ENCODE measurements at places on chromosomes 1 and 21.

- no peak for DNase-seq
Measured at GRCh38 chr21:28893687-28894086, 99.0 kb downstream of the LTN1 start.

DNA sequence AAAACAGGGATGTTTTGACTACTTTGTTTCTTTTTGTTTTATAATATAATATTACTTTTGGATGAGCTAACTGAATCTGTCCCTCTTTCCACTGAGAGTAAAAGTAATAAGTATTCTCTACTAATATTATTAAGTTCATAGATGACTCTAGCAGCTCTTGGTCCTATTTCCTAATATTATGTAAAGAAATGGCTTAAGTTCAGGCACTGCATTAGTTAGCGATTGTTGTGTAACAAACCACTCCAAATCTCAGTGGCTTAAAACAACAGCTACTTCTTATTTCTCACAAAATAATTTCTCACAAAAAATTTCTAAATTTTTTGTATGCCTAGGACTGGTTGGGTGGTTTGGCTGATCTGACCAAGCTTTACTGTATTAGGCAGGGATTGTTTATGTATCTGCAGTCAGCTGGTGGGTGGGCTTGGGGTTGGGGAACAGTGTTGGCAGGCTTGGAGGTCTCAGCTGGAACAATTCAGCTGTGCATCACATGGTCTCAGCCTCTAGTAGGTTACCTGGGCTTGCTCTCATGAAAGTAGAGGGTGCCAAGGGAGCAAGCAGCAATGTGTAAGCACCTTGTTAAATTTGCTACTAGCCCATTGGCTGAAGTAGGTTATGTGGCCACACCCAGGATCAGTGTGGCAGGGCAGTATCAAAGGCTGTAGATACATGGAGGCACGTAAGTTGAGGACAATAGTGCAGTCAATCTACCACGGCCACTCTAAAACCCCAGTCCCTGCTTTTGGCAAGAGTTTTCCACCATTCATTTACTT lies 8.8 kb upstream of the CCT8 start:
- no peak for DNase-seq

DNA sequence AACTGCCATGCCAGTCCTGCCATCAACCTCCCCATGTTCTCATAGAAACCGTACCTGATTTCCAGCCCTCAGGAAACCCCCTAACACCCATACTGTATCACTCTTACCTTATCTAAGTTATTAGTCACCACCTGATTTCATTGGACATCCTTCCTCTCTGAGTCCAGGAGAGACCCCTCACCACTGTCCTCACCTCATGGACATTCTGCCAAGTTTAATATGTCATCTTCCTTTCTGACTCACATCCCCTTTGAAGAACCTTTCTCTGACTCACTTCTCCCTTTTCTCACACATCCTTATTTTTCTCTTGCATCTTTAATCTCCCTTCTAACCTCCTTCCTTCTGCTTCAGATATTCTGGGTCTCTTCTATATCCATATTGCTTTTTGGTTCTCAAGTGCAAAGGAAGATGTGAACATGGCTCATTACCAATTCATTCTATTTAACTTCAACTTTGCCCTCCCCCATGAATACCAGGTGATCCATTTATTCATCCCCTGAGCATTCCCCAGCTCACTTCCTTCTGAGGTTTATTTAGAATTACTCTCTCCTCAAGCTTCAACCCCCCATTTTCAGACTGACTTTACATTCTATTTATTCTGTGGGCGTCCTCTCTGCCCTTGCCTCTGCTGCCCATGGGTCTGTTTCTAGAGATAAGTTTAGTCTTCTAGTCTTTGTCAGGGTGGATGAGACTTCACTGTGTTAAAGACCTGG lies 206.8 kb upstream of the ESRRG start:
- DNase-seq, result no peak

DNA sequence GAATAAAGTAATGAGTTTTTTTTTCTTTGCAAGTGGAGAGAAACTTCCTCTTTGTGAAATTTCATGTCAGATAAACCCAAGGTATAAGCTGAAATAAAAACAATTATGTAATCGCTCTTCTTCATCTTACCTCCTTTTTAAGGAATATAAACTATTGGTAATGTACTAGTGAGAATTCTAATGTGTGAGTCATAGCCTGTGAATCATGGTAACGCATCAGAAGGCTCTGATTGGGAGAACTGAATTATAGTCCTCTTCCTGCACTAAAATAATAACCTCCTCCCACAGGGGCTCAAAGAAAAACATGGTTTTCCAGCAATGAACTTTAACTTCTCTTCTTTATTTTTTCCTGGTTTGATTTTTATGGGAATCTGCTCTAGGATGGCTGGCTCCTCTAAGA lies 57.1 kb upstream of the COX20 start:
- no peak for DNase-seq

- no peak for DNase-seq
Measured at GRCh38 chr1:25098717-25099116, 133.6 kb downstream of the SYF2 start.

- DNase-seq, result no peak
Measured at GRCh38 chr1:203656796-203657747, 30.4 kb downstream of the ATP2B4 start.

GRCh38 chr1:154623358-154623757 lies 15.4 kb upstream of the ADAR start:
- DNase-seq, result no peak

DNA sequence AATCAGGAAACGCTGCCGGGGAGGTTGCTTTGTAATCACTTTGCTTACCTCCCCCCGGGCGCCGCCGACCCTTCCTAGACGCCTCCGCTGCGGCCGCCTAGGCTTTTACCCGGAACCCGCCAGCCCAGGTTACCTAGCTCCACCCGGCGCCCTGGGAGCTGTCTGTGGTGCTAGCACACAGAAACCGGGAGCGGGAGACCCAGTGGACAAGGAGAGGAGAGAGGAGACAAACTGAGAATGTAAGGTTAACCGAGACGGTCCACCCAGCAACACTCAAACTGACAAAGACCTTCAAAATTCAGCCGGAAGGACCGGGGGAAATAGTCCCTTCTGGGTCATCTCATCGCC lies 9.8 kb downstream of the BARHL2 start:
- DNase-seq, result no peak

- DNase-seq, result no peak
Measured at GRCh38 chr1:1895060-1895418, 4.2 kb upstream of the GNB1 start.

GRCh38 chr1:154720328-154721297 lies 112.6 kb upstream of the ADAR start:
- no peak for DNase-seq

GRCh38 chr1:215005656-215006345 lies 76.7 kb upstream of the KCNK2 start:
- no peak for DNase-seq

DNA sequence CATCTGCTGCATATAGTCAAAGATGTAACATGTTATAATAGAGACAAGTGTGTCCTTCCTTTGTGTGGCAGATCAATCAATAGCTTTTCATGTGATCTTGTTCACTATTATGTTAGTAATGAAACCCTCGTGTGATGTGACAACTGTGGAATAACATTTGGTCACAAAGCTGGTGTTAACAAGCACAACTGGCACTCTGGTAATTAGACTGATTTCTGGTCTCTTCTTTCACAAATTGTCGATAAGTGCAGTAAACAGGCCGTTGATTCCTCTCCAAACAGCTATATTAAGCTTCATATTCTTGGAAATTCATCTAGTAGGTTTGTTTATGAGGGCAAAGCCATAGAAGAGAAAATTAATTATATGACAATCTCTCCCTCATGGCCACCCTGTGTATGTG lies 616.7 kb upstream of the PTBP2 start:
- DNase-seq, result no peak

DNA sequence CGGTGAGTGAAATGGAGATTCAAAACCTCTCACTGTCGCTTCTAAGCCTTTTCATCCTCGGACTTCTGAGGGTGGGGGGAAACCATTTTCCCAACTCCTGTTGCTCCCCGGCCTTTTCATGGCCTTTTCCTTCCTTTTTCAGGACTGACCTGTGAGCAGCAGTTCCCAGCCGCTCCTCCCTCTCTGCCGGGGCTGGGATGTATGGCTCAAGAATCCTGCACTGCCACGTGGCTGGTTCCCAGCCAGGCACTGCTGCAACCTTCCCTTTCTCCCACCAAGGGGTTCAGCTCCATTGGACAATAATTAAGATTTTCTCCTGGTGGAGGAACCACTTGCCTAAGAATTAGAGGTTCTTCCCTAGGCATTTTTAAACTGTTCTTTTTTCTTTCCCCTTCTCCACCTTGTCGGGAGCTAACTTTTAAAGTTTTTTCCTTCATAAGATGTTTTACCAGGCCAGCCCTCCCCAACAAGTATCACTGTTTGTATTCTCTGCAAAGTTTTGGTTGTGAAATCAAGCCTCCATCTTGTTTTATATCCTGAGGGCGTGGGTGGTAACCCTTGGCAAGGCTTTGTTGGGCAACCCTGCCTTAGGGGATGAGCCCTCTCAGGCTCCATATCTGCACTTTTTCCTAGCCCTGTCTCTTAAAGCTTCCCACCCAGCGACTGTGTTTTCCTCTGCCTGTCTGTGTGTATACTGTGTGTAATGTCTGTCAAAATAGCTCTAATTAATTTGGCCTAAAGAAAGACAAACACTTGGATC lies 1166.6 kb upstream of the ADGRL2 start:
- no peak for DNase-seq

DNA sequence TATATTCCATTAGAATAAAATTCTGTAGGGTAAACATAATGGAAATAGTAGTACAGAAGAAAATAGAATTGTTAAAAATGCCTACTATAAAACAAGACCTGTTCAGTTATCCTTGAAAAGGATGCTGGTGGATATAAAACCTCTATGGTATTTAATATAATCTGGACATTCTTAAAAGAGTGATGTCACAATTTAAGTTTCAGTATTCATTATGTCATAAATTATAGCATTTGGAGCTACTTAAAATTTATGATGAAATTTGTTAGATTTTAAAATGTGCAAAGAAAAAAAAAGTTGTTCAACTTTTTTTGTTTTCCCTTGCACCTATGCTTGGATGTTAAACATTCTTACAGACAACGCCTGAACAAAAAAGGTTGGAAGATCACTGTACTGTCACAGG lies 50.3 kb downstream of the USP48 start:
- DNase-seq, result no peak
